GM23248 (cell line): ENCODE measurements at places on chromosomes 6 and 20.

- no peak for DNase-seq
Measured at GRCh38 chr6:70616728-70617260, 50.1 kb downstream of the SDHAF4 start.

DNA sequence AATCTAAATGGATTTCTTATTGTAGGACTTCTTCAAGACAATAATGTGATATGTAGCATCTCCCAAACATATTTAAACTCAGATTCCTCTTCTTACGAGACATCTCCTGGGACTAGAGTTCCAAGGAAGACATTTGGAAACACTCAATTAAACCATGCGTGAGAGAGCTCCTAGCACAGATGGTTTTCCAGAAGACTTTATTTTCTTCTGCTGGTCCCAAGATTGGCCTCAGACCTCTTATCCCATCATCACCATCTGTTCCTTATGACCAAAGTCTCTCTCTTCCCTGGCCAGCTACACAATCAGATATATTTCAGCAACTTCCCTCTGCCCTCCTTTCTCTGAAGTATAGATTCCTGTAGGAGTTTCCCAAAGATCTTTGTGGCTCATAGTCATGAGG, 93.2 kb upstream of the JARID2 start:
- DNase-seq: no peak

DNA sequence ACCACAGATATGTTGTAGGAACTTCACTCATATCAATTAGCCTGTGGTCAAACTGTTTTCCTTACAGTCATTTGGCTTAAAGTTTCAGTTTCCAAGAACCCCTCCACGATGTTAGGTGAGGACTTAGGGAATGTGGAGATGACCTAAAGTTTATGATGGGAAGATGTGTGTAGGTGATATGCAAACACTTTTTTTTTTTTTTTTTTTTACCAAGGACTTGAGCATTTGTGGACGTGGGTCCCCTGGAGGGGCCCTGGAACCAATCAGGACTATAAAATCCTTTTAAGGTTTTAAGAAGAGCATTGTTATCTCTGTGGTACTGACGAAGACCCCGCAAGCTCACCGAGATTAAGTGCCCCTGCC, 478 bp upstream of the MTHFD1L start:
- DNase-seq: peak; percentile 27

GRCh38 chr6:32244946-32245398, 21.1 kb upstream of the NOTCH4 start:
- peak; percentile 82 for DNase-seq
